Naive thymus-derived CD8-positive, alpha-beta T cell (primary cell): ENCODE measurements at places on chromosomes 16 and 17.

DNA sequence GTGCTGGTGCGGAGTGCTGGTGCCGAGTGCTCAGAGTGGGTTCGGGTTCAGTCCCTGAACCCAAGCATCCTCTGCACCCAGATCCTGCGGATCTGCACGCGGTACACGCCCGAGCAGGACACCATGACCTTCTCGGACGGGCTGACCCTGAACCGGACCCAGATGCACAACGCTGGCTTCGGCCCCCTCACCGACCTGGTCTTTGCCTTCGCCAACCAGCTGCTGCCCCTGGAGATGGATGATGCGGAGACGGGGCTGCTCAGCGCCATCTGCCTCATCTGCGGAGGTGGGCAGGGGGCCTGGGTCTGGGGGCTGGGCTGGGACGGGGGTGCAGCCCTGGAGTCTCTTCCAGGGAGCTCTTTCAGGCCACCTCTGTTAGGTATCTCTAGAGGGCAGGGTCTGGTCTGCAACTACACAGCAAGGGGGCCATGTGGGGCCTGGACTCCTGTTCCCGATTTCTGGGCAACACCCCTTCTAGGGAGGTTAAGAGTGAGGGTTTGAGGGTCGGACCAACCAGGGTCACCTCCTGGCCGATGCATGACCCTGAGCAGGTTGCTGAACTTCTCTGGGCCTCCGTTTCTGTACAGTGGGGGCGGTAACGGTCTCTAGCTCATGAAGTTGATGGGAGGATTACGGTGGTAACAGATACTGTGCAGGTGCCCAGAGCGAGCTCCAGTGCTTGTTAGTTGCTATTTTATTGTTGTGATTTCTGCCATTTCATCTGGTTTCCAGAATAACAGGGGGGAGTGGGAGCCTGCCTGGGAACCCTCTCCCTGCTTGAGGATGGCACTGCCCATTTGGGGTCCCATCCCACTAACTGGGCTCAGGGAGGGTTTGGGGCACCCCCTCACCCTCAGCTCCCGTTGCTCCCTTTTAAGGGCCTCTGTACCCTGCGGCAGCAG lies 10.1 kb downstream of the GJD3 start:
- no peak for DNase-seq

DNA sequence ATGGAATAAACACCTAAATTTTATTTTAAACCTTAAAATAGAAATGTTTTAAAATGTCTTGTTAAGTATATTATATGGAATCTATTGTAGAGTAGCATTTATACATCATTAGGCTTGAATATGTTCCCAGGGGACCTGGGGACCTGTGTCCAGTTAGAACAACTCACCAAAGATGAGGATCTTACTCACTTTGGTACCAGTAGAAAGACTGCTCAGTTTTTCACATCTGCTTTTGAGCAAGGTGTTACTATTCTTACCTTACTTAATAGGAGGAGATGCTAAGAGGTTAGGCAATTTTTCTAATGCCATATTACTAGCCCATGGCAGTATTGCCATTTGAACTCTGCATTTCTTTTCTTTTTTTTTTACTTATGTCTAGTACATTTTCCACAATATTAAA lies 14.7 kb downstream of the STXBP4 start:
- no peak for DNase-seq

- DNase-seq: no peak
Observed at GRCh38 chr17:38417210-38417951, 10.9 kb upstream of the ARHGAP23 start.

- no peak for DNase-seq
Observed at GRCh38 chr17:81866440-81867169, 4.5 kb downstream of the ARHGDIA start.

GRCh38 chr16:50124769-50125168 lies 28.3 kb upstream of the TENT4B start:
- DNase-seq: no peak

- no peak for DNase-seq
Observed at GRCh38 chr17:70434536-70435490, 265.5 kb downstream of the KCNJ2 start.

DNA sequence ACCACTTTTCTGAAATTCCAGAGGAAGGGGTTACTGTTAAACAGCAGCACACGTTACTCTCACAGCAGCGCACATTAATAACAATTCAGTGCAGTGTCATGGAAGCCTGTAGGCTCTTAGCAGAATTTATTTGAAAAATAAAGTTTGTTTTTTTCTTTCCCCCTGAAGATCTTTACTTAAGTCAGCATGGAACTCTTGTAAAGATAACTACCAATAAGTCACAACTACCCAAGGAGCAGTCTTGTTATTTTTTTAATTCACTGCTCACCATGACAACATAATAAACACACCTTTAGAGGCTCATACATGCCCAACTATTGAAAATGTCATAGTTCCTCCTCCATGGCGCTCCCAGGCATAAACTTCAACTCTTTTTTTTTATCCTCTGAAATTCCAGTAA lies 31.8 kb upstream of the PSMD7 start:
- DNase-seq: no peak

GRCh38 chr16:15788846-15789239 lies 68.0 kb downstream of the MYH11 start:
- no peak for DNase-seq

DNA sequence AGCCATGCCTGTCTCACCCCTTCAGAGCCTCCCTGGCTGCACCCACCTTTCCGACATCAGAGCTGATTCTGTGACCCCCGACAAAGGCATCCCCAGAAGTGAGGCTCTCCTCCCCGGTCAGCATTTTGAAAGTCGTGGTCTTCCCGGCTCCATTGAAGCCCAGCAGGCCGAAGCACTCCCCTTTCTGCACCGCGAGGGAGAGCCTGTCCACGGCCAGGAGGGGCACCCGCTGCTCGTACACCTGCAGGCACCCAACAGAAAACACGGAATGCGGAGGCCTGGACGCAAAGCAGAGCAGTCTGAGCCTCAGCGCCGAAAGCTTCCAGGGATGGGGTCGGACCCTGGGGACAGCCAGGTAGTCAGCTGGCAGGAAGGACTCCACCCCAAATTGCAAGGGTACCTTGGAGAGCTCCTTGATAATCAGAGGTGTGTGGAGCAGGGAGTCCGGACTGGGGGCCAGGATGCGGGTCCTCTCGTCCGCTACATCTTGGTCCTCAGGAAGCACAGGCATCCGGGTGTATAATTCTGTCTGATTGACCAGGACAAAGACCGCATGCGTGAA lies 13.1 kb upstream of the RNPS1 start:
- no peak for DNase-seq

- DNase-seq: no peak
Observed at GRCh38 chr17:76612977-76613851, 27.6 kb upstream of the ST6GALNAC2 start.

GRCh38 chr17:55487695-55488432 lies 23.4 kb downstream of the SMIM36 start:
- no peak for DNase-seq

GRCh38 chr17:74842599-74843351 lies 16.9 kb downstream of the GRIN2C start:
- DNase-seq: no peak

DNA sequence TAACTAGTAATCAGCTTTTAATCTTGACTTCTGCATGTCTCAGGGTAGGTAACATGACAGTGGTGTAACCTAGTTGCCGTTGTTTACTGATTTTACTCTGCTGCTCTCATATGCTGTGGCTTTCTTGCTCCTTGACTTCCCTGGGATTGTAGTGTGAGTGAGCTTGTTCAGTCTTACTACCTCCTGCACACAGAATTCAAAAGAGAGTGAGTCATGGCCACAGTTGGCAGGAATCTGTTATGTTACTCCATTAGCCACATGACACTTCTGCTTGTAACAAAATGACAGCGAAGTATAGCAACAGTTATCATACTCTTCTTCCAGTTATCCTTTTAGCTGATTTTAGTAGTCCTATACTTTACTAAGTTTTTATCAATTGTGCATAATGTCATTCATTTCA lies 18.8 kb downstream of the TNRC6A start:
- DNase-seq: no peak

GRCh38 chr16:11677451-11677951 lies 9.2 kb downstream of the SNN start:
- no peak for DNase-seq

- DNase-seq: peak; percentile 30
Observed at GRCh38 chr17:6455321-6455705, 11.1 kb downstream of the PIMREG start.

DNA sequence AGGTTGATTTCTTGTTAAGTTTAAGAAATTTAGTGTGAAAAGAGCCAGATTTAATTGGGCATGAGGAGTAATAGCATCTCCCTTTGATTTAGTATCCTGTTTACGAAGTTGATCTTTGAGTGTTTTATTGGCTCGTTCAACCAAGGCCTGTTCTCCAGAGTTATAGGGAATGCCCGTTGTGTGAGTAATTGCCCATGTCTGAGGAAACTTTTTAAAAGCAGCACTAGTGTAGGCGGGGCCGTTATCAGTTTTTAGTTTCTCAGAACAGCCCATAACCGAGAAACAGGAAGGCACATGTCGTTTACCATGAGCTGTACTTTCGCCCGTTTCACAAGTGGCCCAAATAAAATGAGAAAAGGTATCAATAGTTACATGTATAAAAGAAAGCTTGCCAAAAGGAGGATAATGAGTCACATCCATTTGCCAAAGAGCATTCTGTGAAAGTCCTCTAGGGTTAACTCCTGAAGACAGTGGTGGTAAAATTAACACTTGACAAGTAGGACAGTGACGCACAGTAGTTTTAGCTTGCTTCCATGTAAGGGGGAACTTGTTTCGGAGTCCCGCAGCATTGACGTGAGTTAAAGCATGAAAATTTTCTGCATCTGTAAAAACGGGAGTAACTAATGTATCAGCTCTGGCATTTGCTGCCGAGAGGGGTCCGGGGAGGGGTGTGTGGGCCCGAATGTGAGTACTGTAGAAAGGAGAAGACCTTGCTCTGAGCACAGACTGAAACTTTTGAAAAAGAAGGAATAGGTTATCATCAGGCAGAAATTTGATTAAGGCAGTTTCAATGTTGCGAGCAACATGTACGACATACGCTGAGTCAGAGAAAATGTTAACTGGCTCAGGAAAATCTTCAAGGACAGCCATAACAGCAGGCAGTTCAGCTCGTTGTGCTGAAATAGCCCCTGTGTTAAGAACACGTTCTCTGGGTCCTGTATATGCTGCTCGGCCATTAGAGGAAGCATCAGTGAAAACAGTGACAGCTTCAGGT lies 18.5 kb upstream of the KCTD5 start:
- no peak for DNase-seq

GRCh38 chr17:32958418-32958817 lies 30.5 kb downstream of the TMEM98 start:
- DNase-seq: no peak

- no peak for DNase-seq
Observed at GRCh38 chr17:61897548-61898180, 30.1 kb downstream of the INTS2 start.

GRCh38 chr16:70679671-70680494 lies 6.0 kb downstream of the MTSS2 start:
- peak; percentile 30 for DNase-seq

DNA sequence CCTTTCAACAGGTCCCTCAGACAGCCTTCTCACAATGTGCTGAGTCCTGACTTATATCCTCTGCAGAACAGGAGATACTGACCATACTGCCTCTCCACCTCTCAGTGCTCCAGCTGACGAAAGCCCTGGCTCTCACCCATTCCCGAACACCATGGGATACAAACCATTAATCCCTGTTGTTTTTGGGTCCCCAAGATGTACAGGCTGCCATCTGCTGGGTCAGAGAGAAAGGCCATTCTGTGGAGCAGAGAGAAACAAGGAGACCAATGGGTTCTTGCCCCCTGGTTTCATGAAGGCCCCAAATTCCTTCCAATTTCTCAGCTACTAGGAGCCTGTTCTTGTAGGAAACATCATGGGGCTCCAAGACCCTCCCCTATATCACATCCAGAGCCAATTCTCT lies 3.0 kb downstream of the ERN2 start:
- DNase-seq: no peak

- no peak for DNase-seq
Observed at GRCh38 chr16:89999831-90000574, 19.3 kb downstream of the DBNDD1 start.

DNA sequence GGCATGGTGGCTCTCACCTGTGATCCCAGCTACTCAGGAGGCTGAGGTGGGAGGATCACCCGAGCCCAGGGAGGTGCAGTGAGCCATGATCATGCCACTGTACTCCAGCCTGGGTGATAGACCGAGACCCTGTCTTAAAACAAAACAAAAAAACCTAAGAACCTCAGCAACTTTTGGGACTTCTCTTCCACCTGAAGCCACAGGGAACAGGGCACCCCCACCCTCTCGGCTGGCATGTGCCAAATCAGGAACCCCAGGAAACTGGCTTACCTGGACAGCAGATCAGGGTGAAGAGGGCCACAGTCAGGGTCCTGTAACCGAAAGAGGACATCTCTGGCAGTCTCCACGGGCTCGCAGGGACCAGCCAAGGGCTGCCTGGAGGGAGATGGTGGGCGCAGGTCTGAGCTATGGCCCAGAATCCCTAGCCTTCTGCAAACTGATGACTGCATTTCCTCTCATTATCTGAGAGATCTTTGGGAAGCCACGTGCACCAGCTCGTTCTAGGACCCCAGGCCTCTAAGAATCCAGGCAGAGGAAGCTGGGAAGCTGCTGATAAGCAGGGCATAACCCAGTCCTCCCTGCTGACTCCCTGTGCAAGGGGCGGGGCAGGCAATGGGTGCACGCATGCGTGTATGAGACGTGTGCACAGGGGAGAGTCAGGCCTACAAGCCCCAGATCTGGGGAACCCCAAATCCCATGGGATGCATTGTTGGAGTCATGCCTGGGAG lies 8.4 kb downstream of the PRR29 start:
- DNase-seq: no peak

DNA sequence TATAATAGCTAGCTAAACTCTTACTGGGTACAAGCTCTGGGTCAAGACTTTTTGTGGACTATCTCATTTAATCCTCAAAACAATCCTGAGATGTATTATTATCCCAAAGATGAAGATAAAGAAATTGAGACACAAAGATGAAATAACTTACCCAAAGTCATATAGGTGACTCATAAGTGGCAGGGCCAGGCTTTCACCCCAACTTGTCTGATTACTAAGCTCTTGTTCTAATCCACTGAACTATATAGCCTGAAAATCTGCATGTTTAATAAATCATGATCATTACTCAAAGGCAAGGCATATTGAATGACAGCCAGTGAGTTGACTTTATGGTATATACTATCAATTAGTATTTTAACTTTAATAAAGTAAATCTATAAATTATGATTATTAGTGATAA lies 77.4 kb downstream of the SKAP1 start:
- no peak for DNase-seq

DNA sequence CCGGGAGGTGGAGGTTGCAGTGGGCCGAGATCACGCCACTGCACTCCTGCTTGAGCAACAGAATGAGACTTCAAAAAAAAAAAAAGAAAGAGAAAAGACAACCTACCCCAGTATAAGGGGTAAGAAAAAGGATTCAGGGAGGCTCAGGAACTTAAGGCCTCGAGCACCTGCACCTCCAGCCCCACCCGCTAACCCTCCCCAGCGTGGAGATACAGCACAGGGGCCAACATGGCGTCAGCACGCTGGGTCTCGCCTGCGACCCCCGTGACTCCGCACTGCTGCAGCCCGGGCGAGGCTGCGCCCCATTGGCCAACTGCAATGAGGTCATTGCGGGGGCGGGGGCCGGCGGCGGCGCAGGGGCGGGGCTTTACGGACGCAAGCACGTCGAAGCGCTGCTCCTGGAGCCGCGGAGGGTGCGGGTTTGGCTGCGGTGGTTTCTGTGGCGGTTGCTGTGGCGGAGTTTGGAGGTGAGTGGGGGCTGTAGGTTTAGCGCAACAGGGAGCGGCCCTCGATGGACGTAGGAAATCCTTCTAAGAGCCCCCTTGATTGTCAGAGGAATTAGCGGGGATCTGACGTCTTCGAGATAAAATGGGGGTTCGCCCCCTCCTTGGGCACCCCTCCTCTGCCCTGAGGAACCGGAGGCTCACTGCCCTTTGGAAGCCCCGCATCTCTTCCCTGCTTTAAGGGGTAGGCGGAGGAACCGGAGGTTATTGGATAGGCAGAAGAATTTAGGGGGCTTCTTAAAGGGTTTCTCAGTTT lies at the start of gene ATP6V0A1:
TSS of gene ATP6V0A1 (plus strand) at position 382 of the 759 bp plus-strand sequence. CDS start 2,017 bp downstream, outside the sequence.
- DNase-seq: peak; percentile 90
